ENCODE measurements at places on chromosomes 12 and 14.

DNA sequence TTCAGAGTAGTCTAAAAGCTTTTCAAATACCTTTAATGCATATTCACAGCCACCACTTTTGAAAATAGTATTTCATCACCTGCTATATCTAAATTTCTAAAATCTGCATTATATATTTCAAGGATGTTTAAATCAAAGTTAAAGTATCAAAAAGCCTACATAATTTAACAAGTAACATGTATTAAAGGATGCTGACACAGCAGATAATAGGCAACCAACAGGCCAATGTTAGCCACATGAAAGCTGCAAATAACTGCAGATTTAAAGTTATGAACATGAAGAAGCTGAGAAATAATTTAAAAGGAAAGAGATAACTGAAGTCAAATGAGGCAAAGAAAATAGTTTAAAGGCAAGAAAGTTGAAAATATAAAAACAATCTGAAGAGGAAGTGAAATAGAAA lies 39.8 kb upstream of the NELL2 start:
- DNase-seq = no peak

DNA sequence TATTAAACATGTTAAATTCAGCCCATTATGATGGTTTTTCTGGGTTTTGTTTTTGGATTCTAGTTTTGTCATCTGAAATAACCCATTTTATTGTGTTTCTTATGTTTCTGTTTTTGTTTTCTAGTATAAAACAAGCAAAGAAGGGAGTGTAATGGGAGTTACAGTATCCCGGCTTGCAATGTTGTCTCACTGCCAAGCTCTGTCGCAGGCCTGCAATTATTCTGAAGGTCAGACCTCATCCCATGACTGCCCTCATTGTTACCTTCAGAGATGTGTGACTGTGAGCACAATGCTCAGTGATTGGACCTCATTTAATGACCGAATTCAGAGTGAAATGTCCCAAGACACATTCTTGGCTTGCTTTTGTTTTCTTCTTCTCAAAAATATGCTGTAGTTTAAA lies 73.0 kb upstream of the ATF1 start:
- DNase-seq = no peak

GRCh38 chr12:26789731-26790644 lies 43.0 kb downstream of the ITPR2 start:
- no peak for DNase-seq

DNA sequence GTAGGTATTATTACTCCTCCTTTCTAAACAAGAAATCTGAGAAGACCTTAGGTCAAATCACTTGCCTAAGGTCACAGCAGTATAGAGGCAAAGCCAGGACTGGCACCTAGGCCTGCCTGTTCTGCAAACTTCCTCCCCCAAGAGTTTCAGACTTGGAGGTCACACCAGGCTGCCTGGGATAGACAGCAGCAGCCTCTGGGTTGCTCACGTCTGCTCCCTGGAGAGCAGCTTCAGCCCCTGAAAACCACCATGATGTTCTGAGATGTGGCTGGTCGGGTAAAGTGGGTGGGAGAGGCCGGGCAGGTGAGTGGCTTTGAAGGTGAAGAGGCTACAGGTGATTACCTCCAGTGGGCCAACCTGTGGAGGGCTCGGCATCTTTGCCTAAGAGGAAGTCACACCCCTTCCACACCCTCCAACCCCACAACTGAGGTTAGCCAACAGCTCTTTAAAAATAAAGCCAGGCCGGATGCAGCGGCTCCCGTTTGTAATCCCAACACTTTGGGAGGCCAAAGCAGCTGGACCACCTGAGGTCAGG lies 37.0 kb upstream of the PNMA1 start:
- DNase-seq = no peak

DNA sequence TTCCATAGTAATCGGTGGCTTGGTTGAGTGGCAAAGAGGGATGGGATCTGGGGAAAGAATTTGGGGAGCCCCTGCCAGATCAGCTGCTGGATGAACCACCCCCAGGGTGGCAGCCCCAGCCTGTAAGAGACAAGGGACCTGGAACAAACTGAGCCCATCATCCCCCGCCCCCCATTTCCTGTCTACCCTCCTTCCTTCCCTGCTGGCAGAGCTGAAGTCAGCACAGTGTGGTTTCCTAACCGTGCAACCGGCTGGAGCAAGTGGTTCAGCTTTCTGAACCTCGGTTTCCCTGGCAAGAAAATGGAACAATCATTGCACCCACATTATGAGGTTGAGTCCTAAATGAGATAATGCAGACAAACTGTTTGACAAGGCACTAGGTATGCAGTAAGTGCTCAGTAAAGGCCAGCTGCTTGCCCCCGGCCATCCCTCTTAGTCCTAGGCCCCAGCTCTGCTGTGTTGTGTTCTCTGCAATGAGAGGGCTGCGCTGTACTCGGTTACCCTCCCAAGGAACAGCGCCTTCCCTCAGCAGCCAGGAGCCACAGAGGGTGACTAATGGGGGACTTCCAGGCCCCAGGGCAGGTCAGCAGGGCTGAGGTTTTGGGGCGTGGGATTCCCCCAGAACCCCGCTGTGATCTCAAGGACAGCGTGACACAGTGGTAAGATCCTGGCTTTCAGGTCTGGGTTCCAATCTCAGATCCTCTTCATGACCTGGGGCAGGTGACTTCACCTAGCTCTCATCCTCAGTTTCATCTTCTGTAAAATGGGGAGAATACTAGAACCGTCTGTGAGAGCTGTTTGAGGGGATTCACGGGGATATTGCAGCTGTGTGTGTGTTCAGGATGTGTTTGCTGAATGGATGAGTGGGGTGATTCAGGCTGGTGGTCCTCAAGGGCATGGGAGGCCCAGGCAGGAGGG lies 16.5 kb downstream of the SELPLG start:
- DNase-seq = peak; percentile 85

GRCh38 chr14:101361451-101362433 lies 199.6 kb upstream of the DIO3 start:
- no peak for DNase-seq

DNA sequence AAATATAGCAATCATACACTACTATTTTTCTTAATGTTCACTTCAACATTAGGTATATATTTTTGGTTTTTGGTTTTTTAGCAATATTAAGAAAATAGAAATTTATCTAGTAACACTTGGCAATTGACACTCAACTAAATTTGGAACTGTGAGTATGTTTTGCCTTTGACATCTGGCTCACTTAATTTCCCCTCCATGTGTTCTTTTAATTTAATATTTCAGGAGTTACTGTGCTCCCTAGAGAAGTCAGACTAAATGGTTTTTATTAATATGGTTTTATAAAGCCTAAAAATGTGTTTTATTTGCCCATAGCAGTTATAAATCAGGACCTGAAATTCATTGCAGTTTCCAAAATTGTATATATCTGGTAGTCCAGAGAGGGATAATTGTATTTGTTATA lies 175.3 kb upstream of the AVPR1A start:
- no peak for DNase-seq

DNA sequence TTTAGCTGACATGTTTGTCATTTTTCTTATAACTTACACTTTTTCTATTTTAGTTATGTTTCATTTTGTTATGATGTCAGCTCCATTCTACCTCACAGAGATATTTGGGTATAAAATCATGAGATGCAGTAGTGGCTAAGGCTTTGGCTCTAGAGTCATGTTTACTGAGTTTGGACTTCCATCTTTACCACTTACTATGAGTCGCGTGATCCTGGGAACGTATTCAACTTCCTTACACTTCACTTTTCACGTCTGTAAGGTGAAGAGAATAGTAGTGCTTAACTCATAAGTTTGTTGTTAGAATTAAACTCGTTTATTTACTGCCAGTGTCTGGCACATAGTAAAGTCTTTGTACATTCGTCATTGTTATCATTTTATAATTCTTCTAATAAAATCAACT lies 126.3 kb downstream of the ERC1 start:
- no peak for DNase-seq

DNA sequence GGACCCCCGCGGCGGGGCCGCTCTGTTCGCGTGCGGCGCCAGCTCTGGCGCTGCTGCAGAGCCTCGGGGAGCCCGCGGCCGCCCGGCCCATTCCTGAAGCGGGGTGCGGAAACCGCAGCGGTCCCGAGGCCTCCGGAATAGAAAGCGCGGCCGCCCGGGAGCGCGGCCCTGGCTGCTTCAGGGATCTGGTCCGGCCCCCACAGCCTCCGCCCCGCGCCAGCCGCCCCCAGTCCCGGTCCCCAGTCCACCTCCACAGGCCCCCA lies 204 bp downstream of the HSP90AA1 start:
- no peak for DNase-seq

GRCh38 chr14:80379035-80379434 lies 167.7 kb upstream of the DIO2 start:
- no peak for DNase-seq

DNA sequence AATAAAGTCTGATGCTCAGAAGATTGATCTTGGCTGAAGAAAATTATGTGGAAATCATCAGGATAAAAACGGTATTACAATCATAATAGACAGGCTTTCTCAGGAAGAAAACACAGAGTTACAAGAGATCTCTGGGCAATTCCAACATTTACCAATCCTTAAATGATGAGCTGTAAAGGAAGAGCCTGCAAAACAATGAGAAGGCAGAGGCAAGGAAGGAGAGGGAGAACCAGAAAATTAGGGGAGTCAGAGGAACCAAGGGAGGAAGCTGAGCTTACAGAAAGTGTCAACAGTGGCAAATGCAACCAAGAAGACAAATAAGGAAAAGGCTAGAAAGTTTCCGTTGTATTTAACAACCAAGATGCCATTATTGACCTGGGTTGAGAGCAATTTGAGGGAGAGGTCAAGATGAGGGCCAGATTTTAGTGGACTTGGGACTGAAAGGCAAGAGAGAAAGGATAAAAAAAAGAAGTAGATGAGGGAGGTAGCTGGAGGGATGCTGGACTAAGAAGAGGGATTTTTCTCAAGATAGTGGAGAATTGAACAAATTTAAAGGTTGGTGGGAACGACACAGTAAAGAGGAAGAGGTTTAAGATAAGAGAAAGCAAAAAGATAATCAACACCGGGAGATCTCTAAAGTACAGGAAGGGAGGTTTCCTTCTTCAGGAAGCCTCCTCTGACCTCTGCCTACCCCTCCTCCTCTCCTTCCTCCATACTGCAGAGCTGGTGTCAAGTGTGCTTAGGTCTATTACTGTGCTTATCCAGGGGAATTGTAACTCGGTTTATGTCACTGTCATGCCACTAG lies 116.9 kb downstream of the DUSP6 start:
- no peak for DNase-seq

DNA sequence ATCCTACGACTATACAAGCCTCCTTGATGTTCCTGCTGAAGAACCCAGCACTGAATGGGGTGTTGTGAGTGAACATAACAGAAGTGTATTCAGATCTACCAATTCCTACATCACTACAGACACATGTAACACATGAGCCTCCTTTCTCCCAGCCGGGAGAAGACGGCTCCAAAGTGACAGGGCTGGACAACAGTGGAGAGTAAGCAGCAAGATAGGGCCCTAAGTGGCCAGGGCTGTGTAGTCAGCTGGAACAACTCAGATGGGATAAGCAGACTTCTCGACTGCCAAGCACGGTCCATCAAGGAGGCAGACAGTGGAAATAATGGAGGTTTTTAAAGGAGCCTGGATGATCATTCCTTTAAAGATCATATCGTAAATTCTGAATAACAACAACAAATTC lies 73.5 kb downstream of the TTC7B start:
- no peak for DNase-seq

DNA sequence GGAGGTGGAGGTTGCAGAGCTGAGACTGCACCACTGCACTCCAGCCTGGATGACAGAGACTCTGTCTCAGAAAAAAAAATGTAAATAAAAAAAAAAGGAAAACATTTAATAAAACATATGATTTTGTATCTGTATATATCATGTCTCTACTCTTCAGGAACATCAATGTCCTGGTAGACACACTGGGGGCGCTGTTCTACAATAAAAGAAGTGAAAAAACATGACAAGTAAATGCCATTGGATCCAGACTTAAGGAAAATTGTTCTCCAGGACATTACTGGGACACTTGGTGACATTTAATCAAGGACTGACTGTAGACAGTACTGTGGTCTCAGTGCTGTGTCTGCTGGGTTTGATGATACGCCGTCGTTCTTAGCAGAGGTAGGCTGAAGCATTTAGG lies 15.5 kb upstream of the KLC1 start:
- DNase-seq = peak; percentile 20

GRCh38 chr14:94424371-94424770 lies 28.2 kb downstream of the SERPINA11 start:
- DNase-seq = no peak

GRCh38 chr14:87805315-87805723 lies 187.7 kb downstream of the GALC start:
- DNase-seq = peak; percentile 67

DNA sequence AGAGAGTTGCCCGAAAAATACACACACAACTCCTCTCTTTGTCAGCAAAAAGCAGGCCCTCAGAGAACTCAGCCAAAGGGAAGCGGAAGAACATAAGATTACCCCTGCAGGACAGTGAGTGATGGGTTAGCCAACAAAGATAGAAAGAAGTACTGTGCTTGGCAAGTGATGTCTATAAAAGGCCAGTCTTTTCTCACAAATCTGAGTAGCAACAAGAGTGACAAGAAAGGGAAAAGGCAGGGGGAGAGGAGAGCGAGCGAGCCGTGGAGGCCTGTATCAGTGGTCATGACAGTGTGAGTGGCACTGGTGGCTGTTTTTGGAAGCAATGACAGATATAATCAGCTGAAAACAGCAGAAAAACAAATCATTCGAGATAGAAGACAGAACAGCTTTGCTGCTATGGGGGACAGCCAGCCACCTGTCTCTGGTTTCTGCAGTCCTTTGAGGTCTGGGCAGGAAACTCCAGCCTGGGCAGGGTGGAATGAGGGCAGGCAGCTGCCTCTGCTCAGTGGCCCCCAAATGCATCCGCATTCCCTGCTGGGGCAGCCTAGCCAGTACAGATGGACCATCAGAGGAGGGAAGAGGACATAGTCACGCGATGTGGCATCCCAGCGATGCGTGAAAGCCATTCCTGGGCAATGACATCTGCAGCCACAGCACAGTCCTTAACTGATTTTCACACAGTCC lies 74.7 kb downstream of the TRIM9 start:
- no peak for DNase-seq

- peak; percentile 58 for DNase-seq
These were observed 258.4 kb downstream of the AKAP6 start for GRCh38 chr14:32587461-32587860.

- no peak for DNase-seq
These were observed 1.1 kb upstream of the MBD6 start for GRCh38 chr12:57521525-57522010.

GRCh38 chr12:121857322-121858246 lies 1.1 kb downstream of the HPD start:
- DNase-seq = peak; percentile 34

DNA sequence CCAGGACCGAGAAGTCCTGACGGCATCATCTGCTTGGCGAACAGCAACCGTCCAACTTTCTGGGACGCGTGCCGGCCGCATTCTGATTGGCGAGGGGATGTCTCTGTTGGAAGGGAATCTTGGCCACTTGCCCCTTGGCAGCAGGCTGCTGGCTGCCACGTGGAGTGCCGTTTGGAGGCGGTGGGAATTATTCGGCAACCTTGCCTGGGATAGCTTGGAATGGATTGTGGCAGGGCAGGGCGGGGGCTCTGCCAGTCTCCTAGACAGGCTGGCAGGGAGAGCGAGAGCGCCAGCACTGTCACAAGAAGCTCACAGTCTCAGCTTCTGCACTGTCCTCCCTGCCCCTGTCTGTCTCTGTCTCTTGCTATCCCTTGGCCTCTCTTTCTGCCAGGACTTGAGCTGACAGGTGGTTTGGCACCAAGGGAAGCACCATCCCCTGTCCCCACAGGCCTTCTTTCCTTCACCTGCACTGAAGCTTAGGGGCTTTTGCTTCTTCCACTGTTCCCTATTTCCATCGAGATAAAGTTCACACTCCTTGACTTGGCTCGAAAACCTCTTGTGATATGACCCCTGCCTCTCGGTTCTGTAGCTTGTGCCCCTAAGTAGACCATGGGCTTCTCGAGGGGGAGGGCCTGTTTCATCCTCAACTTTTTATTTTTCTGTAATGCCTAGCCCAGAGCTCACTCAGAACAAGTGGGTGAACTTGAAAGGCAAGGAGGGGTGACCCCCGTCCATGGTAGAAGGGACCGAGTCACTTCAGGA lies 201.9 kb downstream of the PHETA1 start:
- DNase-seq = no peak
